ENCODE measurements at places on chromosomes 4 and X.

GRCh38 chr4:7778510-7779431 lies 160.9 kb downstream of the AFAP1 start:
- DNase-seq: no peak

DNA sequence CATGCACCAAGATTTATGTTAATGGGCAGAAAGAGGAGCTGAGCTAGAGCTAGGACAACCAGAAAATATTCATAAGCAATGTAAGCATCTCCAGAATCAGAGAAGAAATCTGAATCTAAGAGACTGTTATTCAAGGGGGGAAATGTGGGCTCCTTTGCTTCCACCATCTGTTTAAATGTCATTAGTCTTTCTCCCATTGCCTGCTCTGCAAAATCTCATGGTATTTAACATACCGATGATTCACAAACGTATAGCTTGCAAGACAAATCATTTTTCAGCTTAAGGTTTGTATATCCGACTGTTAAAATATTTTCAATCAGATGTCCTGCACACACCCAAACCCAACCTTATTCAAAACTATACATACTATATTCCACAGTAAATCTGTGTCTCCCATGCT lies 133.4 kb upstream of the TACR3 start:
- no peak for DNase-seq

DNA sequence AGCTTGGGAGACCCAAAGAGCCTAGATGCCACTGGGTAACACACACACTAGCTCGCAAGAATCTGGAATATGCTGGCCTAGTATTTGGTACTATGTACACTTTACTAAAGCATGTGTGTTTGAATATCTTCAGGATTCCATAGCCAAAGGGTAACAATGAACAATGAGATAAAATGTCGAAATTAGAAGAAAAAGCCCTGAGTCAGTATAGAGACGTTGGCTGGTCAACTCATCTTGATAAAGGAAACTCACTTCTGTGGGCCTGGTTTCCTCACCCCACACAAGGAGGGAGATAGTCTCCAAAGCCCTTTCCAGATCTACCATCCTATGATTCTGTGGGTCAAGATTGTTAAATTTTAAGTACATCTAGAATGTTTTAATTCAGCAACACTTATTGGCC lies 6.9 kb downstream of the ZDHHC9 start:
- no peak for DNase-seq

- DNase-seq: no peak
Observed at GRCh38 chr4:162985131-162985530, 181.6 kb downstream of the NAF1 start.

DNA sequence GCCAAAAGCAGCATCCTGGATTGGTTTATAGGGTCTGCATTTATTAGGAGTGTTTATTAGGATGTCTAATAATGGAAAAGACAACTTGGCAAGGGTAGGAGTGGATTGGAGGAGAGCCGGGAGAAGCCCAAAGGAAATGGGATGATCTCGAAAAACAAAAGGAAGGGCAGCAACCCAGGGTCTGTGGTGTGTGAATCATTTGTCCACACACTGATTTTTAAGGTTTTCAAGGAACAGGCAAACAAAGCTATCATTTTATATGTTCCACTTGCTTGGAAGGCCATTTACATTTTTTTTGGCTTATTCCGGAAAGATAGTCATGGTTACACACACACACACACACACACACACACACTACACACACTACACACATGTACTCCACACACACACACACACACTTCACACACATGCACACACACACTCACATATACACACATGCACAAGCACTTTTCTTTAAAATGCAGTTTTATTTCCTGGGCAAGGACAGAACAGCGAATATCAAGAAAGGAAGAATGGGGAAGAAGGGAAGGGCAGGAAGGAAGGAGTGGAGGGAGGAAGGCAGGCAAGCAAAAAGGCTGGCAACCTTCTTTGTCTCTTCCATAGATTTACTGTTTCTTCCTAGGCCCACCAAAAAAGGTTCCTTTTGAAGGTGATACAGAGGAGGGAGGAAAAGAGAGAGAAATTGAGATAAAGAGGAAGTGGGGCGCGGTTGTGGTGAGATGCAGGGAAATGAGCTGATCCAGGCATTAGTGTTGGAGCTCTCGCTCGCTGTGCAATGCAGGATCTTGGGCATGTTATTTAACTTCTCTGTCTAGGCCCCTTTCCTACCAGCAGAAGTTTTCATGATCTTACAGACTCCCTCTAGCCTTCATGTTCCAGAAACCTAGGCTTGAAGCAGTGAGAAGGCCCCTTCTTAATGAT lies 88.6 kb upstream of the MAML3 start:
- no peak for DNase-seq

DNA sequence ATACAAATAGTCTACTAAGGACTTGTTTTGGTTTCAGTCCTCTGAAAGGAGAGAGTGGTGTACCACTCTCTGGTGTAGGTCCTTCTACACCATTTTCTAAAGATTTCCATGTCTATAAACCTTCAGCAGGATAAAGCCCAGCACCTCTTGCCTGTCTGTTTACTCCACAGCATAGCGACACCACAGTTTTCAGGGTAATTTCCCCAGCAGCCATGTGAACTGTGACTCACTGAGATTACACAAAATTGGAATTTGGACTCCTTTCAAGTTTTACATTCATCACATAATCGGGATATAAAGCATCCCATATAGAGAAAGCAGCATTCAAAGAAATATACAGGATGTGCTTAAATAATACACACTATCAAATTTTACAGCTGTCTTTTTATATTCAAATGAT lies 229.6 kb downstream of the PRDM5 start:
- DNase-seq: no peak

GRCh38 chrX:111445485-111445884 lies 33.5 kb upstream of the DCX start:
- DNase-seq: no peak

DNA sequence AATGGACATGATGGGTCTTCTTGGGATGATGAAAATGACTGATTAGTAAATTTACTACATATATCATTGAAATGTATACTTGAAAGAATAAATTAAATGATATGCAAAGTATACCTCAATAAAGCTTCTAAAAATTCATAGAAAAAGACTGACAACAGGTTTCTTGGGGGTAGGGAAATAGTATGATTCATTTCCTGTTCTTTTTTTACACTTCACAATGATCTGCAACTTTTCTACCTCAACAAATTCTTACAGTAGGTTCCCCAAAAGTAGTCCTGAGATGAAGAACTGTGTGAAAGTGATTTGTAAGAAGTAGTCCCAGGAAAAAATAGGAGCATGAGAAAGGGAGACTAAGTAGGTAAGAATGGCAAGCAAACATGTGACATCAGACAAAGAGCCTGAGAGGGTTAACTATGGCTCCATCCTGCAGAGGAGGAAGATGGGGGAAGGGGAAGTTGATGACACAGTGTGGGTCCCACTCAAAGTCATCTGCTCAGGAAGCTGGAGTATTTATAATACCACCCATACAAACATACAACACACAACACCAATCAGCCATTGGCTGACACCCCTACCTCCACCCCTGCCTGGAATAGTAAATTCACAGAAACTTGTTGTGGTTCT lies 73.9 kb downstream of the ARHGAP6 start:
- no peak for DNase-seq

DNA sequence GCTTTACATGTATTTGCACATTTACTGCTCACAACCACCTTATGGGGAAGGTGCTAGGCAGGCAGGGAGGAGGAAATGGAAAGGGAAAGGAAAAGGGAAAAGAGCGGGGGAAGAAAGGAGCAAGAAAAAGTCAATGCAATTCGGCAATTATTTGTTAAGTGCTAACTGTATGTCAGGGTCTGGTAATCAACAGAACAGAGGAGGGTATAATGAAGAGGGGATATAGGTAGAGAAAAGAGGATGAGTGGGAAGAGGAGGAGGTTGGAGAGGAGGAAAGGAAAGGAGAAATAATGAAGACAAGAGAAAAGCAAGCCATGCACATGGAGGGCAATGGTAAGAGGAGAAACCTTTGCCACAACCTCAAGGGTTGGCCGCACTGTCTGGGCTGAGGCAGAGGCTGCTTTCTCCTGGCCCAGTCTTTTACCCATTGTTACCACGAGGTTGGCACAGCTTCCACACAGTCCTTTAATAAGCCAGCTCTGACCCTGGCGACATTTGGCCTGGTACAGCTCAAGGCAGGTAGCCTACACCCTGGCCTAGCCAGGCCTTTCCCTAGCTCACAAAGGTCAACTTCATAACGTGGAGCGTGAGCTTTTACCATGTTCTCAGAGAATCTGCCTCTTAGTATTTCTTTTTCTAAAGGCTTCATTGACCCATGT lies 836 bp downstream of the BTK start:
- no peak for DNase-seq

DNA sequence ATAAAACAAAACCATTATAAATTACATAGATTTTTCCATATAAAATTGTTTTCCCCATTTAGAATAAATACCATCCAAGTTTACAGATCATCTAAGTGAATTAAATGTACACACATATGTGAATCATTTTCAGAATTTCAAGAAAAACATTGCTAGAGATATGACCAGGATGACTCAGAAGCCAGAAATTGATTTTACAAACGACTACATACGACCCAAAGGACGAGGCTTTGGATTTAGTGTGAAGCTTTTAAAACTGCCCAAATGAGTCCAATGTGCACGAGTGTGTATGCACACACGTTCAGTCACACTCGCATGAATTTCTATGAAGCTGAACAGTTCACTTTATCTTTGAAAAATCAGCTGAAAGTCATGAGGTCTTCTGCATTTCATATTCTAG lies 37.9 kb downstream of the MFAP3L start:
- no peak for DNase-seq

- no peak for DNase-seq
Observed at GRCh38 chr4:163600727-163601126, 106.2 kb downstream of the TMA16 start.

DNA sequence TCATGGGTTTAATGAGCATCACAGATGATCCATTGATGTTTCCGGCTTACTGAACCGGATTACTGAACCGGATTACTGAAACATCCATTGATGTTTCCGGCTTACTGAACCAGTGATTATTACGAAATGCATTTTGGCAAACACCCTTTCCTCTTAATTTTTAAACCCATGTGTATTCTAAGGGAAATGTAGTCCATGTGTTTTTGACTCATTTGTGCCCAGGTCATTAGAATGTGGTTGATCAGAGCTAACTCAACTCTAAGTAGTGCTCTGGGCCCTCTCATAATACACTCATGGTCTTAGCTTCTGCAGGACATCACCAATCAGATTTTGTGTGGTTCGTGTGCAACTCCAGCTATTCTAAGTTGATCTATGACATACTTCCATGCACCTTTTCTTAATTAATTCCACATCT lies 141.6 kb downstream of the SPATA18 start:
- no peak for DNase-seq

DNA sequence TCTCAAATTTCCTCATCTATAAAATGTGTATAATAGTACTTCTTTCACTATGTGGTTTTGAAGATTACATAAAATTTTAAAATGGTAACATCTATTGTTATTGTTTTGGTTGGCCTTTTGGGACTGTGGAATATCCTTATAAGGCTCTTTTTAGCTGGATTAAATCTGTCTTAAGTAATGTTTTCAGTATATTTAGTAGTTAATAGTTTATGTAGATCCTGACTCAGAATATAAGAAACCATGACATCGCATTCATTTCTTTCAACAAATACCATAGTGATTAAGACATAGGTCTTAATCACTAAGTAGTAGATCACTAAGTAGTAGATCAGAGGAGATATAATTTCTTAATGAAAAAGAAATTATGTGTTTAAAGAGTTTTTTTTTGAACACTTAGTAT lies 48.5 kb downstream of the MRPL1 start:
- no peak for DNase-seq

DNA sequence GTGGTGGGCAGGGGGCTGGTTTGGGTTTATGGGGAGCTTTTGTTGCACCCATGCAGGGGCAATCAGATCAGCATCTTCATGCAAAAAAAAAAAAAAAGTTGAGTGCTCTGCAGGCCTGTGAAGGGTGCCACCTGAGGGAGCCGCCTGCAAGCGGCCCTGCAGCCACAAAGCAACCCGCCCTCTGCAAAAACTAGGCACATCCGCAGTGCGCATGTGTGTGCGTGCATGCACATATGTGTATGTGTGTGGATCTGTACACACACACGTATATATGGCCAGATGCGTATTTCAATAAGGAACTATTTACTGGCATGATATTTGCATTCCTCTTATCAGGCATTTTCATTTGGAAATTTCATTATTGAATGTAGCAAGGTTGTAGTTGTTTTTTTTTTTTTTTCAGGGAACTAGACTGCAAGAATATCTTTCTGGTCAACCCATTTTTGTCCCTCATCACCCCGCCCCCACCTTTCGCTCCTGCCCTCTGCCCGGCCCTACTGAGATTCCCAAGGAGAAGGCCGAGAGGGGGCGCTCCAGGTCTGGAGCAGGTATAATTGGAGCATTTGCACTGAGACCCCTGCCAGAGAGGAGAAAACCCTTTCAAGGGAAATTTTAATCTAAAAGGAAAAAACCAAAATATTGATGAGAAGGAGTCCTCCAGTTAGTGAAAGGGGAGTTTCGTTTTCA lies 18.1 kb downstream of the CCNQ start:
- DNase-seq: no peak

DNA sequence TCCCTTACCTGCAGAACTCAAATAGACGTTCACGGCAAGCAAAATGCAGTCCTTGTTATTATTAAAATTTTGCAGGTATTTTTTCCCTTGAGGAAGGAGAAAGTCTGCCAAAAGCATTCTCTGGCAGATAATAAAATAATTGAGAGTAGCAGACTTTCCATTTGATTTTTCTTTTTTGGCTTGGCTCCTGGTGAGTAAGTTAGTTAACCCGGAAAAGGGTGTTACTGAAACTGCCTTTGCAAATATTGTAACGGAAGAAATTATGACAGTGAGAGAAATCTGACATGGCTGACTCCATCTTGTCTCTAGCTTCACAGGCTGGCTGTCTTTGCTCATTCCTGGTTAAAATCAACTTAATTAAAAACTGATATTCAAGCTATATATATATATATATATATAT lies 100.5 kb downstream of the GPR143 start:
- no peak for DNase-seq

DNA sequence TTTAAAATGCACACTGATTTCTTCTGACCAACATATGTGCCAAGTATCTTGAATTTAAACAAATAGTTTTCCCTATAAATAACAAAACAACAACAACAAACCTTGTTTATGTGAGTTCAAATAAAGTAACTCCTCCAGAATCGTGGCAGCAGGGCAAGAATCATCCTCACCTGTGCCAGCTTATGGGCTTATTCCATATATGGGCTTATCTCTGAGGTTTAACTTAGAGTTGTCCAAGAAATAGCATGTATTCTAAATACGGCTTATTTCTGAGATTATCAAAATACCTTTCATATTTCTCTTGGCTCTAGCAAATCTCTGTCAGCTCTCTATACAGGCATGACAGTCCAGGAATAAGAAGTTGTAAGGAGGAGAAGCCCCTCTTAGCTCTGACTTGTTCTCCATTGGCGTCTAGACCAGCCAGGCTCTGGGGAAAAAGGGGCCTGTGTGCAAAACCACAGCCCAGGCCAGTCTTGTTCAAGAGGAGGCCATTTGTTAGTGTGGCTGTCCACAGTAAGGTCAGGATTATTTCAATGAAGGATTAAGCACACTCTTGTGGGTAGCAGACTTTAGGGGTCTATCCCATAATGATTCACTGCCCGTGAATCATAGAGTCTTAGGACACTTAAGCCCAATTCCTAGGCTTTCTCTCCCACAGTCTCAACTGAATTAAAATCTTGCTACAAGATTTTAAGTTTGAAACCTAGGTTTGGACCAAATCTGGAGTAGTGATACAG lies 63.2 kb downstream of the FRAS1 start:
- no peak for DNase-seq
